Fibroblast of pulmonary artery (primary cell): ENCODE measurements at places on chromosomes 1 and 21.

DNA sequence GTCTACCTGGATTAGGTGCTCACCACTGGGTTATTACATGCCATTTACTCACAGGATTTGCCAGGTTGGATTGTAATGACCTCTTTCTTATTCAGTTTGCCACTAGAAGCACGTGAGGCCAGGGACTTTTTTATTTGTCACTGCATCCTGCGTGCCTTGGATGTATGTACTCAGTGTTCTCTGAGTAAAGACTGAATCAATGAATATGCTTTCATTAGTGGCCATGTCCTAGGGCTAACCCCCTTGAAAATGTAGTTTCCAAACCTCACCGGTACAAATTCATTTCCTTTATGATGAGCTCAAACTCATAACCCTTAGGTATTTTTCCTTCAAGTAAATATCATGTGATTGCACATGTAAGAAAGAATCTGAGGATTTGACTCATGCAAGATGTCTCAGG, 1.3 kb upstream of the ZP4 start:
- DNase-seq = no peak

DNA sequence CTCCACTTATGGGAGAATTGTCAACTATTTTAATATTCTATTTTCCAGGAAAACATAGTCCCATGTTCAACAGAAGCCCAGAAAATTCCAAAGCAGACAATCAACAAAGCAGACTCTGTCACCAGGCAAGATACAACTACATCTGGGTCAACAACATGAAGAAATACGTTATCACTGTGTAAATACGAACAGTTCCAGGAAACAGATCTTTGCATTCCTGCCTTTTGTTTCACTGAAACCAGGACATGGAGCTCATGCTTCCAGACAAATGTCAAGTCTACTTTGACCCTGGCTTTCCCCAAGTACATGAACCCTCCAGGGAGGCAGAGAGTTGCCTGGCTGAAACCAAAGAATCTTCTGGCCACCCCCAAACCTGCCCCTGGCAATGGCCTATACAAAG, 106.7 kb downstream of the SETD4 start:
- DNase-seq = peak; percentile 56

- DNase-seq = no peak
Measured at GRCh38 chr1:216820345-216820744, 97.1 kb upstream of the ESRRG start.

DNA sequence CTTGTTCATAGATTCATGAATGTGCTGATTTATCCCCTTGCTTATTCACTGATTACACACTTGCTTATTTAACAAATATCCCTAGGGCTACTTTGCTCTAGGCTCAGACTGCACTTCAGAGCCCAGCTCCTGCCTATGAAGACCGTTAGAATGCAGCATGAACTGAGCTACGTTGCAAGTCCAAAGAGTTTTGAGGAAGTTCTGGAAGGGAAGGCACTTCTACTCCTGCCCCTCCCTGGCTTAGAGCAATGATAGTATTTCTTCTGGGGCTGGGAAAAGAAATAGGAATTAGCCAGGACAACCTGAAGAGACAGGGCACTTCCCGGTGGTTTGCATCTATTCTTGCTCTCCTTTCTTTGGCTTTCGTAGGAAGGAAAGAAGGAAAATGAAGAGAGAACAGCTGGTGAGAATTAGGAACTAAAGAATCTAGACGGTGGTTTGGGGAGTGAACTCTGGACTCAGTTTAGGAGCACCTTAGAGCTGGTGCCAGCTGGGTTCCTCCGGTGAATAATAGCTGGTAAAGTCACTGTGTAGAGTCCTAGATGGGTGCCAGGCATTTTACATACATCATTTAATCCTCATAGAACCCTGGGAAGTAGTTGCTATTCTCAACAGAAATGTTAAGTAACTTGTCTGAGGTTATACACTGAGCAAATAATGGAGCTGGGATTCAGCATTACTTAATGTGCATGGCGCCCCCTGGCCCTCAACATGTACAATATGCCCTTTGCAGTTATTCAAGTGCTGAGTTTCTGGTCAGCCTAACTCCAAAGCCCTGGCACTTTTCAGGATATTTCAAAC, 65.9 kb downstream of the NDUFS5 start:
- DNase-seq = peak; percentile 90

DNA sequence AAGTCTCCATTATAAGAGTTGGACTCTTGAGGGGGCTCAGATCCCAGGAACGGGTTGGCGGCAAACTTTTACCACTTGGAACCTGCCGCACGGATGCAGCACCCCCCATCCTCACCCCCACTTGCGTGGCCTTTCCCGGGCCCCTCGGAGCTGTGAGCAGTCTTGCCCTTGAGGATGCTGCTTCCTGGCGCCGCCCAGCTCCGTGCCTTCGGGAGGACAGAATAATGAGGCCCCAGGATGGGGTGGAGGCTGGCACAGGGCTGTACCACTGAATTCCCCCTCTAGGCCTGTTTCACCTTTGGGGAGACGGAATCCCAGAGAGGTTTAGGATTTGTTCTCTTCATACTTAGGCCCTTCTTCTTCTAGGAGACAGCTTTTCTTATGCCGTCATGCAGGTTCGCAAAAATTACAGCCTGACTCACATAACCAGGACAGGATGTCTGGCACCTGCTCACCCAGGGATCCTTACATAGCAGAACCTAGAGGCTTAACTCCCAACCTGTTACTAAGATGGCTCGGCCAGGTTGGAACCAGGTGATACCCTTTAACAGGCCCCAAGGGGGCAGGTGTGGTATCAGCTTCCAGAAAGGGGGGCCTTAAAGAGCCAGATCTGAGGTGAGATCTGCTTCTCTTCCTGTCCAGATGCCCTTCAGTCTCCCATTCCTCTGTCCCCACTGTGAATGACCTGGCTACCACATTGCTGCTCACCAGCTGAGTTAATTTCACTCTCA, 1.5 kb downstream of the TRNP1 start:
- DNase-seq = no peak

DNA sequence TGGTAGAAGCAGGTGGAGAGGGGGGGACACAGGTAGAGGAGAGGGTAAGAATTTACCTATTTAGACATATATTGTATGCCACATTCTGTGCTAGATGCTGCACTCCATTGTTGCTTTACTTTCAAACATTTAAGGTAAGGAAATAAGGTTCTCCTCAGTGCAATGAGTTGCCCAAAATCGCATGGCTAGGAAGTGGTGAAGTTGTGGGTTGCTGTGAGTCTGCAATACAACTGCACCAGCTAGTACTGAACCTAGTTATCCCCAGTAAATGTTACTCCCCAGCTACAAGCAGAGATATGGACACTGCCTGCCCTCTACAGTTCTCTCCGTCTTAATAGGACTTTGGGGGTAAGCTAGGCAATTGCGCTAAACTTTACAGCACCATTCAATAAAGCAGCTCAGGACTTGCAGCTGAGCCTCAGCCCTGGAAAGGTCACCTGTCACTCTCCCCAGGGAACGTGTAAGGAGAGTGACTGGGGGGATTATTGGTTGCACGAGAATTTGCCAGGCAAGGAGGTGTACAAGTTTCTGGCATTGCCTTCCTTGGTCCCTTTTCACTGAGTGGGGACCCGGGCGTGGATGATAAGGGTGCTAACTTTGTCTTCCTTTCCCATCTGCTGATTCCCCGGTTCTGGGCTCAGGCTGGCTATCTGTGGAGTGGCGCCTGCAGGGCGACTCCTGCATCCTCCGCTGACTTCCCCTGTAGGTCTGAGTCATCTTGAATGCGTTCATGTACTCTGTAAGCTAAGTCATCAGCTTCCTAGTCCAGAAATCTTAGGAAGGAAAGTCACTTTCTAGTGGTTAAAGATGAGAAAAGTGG, 71.3 kb upstream of the CNTN2 start:
- peak; percentile 70 for DNase-seq

- DNase-seq = peak; percentile 67
Measured at GRCh38 chr1:211610779-211611556, 32.0 kb upstream of the SLC30A1 start.

DNA sequence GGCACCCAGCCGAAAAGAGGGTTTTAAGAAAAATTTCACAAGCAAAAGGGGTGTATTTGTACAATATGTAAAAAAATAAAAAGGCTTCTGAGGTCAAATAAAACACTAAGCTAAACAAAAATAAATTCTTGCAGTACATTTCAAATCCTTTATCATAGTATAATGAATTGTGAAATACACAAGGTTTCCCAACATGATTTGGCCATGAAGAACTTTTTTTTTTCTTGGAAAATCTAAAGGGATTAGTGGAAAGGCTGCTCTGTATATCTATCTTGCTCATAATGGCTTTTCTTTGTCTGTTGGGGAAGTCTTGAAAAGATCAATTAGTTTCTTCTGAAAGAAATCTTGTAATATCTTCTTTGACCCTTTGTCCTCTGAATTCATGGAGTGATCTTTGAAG, 593.4 kb downstream of the PLPP3 start:
- DNase-seq = peak; percentile 61

DNA sequence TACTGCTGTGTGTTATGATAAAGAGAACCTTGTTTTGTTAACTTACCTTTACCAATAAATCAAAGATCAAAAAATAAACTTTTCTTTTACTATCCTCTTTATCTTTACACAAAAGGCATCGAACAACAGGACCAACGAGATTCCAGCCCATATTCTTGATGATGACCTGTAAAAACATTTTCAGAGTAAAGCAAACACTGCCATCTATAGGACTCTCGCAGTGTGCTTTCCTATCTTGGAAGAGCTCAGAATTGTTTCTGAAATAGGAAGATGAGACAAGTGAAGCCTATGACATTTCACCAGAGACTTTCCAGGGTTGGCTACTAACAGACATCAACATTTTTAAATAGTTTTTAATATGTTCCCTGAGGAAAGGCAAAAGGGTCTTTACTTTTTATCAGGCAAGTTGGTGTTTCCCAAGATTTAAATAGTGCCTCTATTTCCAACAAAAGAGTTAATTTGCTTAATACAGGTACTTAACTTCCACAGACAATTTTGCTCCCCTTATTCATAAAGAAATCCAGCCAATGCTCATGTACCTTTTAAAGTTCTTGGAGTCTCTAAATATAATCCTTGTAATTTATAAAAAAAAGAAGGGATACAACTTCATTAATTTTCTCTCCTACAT, 7.3 kb downstream of the GLMN start:
- peak; percentile 83 for DNase-seq

GRCh38 chr1:201882665-201883132, 6.0 kb upstream of the SHISA4 start:
- DNase-seq = peak; percentile 32

DNA sequence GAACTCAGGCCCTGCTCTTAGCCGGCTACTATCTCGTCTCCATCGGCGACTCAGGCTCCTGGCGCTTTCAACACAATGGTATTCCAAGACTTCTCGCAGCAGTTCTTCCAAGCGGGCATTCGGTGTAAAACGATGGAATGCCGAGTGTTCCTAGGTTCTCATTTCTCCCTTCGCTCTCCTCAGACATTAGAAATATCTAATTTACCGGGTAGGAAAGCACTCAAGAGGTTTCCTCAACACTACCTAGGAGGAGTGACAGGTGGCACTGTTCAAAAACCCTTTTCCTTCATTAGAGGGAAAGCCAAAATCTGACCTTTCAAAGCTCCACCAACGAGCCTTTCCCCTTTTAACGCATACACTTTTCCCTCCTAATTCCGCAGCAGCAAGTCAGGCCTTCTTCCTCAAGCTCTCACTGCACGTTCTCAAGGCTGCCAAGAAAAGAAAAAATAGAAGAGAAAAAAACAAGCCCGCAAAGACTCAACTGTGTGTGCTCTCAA, 601 bp downstream of the UBE2G2 start:
- peak; percentile 35 for DNase-seq

DNA sequence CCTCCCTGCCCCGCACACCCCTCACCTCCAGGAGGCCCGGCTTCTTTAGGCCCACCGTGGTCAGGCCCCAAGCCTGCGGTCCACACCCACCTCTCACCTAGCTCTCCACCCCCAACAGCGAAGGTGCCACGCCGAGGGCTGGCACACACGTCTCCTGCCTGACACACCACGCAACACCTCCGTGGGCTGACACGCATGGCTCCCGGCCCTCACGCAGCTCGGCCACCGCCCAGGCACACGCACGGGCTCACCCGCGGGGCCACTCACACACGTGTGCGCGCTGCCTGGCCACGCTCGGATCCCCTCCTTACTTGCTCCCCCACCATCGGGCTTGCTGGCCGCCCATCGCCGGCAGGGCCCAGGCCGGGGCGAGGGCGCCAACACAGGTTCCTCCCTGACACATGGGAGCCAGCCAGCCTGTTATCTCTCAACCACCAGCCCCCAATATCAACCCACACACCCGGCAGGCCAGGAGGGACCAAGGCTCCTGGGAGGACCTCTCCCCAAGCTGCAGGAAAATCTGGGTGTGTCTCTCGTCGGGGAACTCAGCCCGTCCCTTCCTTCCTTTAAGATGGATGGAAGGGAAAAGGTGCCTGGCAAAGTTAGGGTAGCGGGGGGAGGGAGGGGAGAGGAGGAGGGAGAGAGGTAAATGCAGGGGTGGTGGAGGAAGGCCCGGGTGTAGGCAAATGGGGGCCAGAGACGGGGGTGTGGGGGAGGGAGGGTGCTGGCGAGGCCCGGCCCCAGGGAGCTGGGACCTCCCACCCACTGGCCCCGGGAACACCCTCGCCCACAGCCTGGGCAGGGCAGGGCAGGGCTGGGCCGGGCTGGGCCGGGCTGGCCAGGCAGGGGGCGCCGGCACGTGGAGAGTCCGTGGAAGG, 546 bp downstream of the ELOVL1 start:
- DNase-seq = no peak

- peak; percentile 32 for DNase-seq
Measured at GRCh38 chr1:162397039-162397448, 14.9 kb downstream of the SH2D1B start.

DNA sequence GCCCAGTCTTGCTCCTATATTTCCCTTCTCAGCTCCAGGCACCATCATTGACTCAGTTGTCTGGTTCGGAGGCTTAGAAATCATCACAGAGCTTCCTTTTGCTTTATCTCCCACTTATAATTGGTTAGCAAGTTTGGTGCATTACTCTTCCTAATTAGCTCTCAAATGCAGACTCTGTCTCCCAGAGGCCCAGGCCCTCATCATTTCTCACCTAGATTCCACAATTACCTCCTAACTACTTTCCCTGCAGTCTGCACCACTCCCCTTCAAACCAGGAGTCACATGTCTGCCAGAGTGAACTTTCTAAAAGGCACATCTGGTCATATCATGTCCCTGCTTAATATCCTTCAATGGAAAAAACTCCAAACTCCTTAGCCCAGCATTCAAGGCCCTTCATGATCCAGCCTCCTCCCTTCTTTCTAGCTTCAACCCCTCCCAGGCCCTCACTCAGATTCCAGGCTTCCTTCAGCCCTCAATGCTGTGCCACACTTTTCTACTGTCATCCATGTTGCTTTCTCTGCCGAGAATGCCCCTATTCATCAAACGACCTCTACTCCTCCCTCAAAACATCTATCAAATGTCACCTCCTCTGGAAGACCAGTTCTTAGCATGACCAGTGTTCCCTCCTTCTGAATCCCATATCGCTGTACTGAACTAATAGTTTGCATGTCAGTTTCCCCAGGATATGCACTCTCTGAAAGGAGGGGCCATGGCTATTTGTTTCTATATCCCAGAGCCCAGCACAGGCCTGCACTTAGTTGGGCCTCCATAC, 30.7 kb downstream of the SYT2 start:
- DNase-seq = no peak

GRCh38 chr1:27686223-27686990, 14.4 kb upstream of the IFI6 start:
- no peak for DNase-seq
